ENCODE measurements at places on chromosomes 5 and 9.

GRCh38 chr5:132225165-132226032, 2.3 kb downstream of the P4HA2 start:
- DNase-seq, result peak; percentile 67

DNA sequence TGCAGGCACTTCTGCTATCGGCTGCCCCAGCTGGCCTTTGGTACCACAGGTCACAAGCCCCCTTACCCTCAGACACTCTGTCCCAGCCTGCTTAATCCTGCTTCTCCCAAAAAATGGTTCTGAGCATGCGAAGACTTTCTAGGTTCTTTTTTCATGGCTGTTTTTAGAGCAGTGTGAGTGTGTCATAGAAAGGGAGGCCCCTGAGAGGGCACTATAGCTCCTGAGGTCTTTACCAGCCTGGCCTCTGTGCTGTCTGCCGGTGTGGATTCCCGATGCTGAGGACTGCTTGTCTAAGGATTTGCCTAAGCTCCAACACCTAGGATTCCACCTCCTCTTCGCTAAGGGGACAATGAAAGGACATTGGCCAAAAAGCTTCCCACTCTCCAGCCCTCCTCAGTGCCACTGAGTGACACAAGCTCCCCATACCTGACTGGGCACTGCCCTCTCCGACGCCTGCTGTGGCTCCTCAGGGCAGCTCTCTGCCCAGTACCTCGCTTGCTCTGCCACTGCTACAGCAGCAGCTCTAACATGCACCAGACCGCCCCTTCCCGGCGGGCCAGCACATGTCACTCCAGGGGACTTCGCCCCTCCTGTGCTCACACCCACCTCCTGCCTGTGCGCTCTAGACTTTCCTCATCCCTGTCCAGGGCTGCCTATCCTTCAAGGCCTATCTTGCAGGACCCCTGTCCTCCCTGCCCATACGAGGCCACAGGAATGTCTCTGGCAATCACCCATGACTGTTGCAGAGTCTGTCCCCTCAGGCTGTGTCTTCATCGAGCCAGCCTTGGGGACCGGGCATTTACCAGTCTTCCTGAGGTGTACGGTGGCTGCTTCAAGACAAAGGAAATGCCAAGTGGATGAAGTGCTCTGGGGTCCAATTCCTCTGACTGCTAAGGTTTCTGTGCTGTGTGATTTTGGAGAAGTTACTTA, 21.0 kb downstream of the MACROH2A1 start:
- DNase-seq, result no peak

DNA sequence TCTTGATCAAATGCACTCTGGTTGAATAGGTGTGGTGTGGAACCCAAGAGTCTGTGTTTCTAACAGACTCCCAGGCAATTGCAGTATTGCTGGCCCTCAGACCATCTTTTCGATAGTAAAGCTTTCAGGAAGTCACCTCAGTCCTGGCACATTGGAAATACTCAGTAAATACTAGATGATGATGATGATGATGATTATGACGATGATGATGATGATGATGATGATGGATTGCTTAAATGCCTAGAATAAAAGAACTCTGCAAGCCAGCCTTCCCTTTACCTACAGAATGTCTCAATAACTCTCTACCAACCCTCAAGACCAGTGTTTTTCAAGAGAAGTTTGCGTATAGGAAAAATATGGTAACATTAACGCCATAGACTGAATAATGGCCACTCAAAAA, 268.0 kb downstream of the DNAH5 start:
- no peak for DNase-seq

DNA sequence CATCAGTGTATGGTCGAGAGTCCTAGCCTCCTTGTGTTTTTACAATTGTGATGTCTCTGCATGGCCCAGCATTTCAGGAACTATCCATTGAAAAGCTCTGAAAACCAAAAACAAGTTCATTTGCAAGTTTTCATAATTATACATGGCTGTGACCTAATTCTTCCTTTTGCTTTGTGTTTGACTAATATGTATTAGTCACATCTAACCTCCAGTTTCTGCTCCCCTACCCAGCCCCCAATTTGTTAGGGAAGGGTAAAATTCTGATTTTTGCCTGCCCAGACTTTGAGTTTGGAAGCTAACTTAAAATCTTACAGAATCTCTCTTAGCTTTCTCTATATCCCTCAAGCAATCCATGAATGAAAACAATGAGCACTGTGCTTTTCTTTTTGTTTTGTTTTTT, 128.2 kb upstream of the SEMA6A start:
- no peak for DNase-seq

- no peak for DNase-seq
These were observed 335.3 kb upstream of the CDH18 start for GRCh38 chr5:20323323-20323722.

DNA sequence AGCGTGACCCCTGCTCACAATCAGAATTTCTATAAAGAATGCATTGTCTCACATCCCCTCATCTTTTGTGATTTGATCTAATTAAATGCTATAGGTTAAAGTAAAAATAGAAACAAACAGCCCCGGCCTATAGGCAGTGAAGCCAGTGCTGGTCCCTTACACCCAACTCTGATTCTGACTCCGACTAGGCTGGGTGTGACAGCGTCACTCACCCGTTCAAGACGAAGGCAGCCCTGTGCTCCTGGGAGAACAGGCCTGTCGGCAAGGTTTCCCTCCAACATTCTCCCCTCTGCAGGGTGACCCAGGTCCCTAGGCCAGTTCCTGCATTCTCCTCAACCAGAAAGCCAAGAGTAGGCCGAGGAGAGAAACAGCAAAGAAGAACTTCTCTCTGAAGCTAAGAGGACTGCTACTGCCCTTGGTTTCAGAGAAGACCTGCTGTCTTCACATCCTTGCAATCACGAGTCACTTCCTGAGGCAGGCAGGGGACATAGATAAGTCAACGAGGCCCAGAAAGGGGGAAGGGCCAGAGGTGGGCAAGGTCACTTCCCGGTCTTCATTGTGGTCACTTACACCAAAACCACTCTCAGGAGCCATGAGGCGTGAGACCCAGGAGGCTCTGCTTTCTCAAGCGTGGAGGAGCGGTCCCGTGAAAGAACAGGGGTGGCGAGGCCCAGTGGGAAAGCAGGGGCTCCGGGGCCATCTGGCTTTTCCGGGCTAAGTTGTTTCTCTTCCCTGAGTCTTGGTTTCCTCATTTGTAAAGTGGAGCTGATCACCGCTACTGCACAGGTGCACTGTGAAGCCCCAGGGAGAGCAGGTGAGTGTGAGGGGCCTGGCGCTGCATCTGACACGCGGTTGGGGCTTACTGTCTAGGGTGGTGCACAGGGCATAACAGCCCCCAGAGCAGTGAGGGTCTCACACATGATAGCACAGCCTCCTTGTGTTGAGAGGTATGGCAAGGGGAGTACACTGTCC, 200.8 kb downstream of the CRB2 start:
- no peak for DNase-seq

DNA sequence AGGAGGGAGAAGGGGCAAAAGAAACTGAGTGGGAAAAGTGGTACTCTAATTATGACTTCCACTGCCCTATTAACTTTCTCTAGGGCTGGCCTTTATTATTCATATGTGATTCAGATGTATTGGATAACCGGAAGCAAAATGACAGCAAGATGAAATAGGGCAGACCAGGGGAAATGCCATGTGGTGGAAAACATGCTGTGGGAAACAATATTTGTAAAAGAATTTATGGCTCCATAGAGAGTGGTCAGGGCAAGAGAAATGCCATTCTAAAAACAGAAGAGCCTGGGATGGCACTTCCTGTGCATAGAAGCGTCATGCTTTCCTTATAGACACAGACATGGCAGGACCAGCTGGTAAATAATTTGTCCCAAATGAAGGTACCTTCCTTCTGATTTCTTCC, 67.7 kb downstream of the MEGF10 start:
- no peak for DNase-seq

- no peak for DNase-seq
These were observed 23.7 kb downstream of the TRAF1 start for GRCh38 chr9:120902569-120903535.

GRCh38 chr5:125612181-125612721, 811.0 kb upstream of the GRAMD2B start:
- DNase-seq, result no peak

DNA sequence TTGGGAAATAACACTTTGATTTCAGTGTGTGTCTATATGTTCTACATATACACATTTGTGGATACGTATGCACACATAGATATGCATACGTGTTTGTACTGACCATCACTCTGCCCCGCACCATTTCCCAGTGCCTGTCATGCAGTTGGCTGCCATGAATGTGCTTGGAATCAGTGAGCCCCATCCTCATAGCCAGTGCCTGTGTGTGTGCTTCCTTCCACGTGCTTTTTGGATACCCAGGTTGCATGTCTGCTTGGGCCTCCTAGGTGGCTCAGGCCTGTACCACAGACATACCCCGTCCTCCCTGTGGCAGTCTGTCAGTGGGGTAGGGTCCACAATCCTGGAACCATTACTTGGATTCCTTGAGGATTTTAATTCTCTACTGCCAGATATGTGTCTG, 243.6 kb downstream of the FANCC start:
- no peak for DNase-seq

GRCh38 chr5:80516826-80517225, 28.9 kb downstream of the FAM151B start:
- DNase-seq, result peak; percentile 46

DNA sequence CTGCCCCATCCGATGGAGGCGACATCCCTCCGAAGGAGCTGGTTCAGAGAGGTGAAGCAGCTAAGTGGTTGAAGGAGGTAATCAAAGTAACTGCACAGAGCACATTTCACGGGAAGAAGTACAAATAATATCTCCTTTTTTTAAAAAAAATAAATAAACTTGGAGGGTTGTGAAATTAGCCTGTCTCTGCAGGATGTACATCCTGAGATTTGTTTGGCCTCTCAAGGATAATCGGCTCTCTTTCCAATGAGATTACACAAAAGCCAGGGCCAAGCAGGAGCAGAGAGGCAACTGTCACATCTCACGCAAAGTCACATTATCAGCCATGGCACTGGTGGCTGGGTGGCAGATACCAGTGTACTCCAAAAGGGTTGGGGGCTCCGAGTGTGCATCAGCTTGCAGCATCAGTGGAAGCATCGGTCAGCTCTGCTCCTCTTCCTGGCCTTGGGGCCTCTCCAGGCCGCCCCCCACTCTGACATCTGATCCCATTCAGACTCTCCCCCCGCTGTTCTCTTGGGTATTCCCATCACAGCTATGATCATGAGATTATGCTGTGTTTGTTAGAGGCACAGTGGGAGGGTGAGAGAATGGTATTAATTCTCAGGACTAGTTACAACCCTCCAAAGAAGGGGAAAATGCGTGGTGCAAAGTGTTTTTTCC, 109.9 kb downstream of the UGCG start:
- DNase-seq, result no peak

GRCh38 chr5:101024299-101024698, 121.2 kb upstream of the ST8SIA4 start:
- DNase-seq, result no peak

DNA sequence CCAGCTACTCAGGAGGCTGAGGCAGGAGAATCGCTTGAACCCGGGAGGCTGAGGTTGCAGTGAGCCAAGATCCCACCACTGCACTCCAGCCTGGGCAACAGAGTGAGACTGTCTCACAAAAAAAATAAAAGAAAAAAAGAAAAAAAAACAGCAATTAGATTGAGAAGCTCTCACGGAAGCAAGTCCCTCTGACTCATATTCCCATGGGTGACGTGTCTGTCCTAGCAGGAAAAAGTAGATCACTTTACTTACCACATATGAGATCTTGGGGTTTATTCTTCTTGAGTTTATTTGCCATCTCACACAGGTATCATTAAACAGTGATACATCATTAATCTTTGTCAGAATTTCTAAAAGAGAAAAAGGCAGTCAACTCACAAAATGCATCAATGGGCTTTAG, 62.6 kb downstream of the SUSD1 start:
- no peak for DNase-seq

DNA sequence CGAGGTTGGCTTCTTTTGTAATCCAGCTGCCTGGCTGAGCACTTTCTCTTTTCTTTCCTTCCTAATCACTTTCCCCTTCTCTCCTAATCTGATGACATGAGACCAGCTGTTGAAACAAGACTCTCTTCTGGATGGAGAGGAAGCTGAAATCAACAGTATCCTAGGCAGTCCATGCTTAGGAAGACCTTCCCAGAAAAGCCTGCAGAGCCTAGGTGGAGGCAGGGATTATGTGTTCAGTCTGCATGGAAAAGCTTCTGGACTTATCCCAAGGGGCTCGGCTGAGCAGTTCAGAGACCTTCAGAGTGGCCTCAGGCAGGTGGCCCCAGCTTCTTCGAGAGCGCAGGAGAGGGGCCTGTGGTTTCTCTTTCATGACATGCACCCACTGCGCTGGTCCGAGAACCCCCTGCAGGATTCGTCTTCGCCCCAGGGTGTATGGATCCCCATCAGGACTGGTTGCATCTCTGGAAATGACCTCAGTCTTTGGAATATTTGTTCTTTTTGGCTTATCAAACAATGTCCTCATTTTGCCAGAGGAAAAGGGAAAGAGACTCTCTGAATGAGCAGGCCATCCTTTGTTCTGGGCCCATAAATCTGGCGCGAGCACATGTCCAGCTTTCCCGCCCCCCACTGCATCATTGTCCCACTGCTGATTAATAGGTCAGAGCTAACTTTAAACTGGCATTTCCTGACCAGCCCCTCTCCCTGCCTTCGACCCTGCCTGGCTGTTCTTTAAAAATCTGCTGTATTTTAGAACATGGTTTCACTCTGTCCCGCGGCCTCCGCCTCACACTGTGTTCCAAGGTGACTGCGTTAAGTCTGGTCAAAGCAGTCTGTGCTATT, 177.9 kb upstream of the KLF4 start:
- DNase-seq, result no peak

DNA sequence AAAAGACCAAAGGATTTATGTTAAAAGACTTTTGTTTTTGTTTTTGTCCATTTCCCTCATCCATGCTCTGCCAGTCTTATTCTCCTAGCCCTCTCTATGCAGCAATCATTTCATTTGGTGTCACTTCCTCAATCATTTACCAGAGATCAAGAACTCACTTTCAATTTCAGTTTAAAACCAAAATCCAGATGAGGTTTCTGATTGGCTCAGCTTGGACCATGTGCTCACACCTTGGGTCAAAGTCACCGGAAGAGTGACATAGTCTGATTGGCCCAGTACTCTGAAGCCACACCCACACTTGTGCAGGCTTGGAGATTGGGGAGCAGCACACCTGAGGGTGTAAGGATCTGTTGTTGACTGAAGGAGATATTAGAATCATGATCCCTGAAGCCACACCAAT, 79.6 kb downstream of the TLR4 start:
- peak; percentile 17 for DNase-seq

GRCh38 chr5:40452874-40453624, 226.7 kb upstream of the PTGER4 start:
- no peak for DNase-seq

DNA sequence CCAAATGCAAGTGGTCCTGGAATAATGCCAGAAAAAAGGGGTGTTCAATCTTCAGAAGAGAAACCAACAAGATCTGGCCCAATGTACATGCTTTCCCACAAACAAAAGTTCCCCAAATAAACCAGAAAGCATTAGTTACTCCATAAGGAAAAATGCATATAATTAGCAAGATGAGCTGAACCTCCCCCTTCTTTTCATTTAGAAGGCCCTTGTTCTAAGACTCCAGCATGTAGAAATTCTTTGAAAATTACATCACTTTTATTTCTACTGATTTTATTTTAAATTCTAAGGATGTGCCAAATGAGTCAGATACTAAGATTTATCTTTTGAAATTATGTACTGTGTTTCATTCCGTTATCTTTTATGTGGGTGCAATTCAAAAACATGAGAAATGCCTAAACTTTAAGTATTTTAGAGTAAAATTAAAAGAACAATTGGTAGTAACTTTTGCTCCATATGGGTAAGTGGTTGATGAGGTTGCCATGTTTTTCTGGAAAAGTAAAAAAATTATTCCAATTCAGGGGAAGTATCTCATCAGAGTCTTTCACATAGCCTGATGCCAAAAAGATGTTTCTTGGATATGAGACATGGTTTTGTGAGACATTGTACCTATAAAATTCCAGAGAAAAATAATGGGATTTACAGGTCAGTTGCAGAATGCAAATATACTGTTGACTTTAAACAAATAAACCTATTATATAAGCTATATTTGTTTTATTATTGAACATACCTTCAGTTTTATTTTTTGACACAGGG, 106.5 kb upstream of the CCDC112 start:
- DNase-seq, result no peak
